Activated naive CD4-positive, alpha-beta T cell treated with anti-CD3 and anti-CD28 coated beads for 36 hours (primary cell): ENCODE measurements at places on chromosomes 2 and 18.

DNA sequence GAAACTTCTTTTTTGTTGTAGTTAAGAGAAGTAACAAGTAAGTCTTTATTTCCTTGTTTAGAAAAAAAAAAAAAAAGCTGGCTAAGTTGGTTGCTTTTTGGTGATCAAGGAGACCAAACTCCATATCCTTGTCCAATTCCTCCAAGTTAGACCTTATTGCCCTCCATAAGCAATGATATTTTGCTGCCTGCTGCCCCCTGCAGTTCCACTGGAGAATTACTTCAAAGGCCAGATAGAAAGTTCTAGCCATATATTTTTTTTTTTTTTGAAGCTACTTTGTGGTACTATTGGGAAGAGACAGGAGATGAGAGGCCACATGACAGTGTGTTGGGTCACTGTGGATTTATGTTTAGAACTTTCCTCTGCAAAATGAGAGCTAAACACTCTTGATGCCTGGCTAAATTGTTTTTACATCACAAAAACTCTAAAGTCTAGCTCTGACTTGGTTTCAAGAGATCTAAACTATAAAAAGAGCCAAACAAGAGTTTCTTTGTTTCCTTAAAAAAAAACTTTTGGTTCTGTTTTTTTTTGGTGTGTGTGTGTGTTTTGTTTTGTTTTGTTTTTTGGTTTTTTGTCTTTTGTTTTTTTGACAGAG lies 80.7 kb upstream of the RASGRP3 start:
- peak; percentile 74 for DNase-seq

- DNase-seq, result peak; percentile 37
Observed at GRCh38 chr18:13003466-13003896, 12.3 kb downstream of the CEP192 start.

DNA sequence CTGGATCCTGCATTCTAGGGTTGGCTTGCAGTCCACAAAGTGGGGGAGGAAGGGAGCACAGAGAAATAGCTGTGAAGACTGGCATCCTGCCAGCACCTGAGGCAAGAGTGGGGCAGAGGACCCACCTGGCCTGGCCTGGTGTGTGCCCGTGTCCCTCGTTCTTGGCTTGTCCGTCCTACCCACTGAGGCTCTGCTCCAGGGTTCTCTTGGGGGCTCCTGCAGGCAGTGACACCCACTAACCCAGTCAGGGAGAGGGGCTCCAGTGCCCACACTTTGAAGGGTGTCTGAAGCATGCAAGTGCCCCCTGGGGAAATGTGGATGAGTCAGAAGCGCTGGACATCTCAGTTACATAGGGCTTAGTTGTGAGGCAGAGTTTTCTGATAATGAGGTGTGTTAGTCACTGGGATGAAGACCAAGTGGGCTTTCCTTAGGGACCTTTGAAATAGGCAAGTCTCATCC lies 79.4 kb downstream of the SLC4A3 start:
- DNase-seq, result no peak

DNA sequence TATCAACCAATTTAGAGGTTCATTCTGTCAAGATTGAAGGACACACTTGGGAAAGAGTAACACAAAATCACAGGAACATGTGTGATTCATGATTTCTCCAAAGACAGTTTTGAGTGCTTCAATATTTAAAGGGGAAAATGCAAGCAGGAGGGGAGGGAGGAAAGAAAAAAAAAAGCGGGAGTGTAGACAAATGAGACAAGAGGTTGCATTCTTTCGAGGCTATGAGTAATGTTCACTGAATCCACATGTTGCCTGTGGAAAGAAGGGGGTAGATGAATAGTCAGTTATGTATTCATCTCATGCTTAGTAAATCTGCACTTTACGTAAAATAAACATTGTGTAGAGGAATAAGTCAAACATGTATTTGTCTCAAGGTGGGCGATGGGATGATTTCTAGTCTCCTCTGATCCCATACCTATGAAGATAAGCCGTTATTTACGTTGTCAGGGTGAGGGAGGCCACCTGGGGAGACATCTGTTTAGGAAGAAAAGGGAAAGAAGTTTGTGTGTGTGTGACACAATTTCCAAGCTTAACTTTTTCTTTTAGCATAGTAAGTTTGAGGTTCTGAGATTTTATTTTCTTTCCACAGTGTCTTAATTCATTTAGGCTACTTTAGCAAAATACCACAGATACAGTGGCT lies 211.0 kb upstream of the ZC3H15 start:
- DNase-seq, result no peak

GRCh38 chr2:139045524-139045923 lies 265.3 kb upstream of the NXPH2 start:
- DNase-seq, result no peak

- peak; percentile 80 for DNase-seq
Observed at GRCh38 chr2:69642709-69643601, 584 bp downstream of the AAK1 start.

GRCh38 chr2:73007991-73008765 lies 63.3 kb downstream of the SFXN5 start:
- no peak for DNase-seq

DNA sequence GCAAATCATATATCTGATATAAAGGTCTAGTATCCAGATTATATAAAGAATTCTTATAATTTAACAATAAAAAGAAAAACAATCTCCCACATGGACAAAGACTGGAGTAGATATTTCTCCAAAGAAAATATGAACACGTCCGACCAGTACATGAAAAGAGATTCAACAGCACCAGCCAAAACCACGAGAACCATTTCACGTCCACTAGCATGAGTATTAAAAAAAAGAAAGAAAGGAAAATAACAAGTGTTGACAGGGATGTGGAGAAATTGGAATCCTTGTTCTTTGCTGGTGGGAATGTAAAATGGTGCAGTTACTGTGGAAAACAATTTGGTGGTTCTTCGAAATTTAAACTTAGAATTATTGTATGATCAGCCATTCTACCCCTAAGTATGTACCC lies 432.7 kb upstream of the TRIB2 start:
- no peak for DNase-seq

DNA sequence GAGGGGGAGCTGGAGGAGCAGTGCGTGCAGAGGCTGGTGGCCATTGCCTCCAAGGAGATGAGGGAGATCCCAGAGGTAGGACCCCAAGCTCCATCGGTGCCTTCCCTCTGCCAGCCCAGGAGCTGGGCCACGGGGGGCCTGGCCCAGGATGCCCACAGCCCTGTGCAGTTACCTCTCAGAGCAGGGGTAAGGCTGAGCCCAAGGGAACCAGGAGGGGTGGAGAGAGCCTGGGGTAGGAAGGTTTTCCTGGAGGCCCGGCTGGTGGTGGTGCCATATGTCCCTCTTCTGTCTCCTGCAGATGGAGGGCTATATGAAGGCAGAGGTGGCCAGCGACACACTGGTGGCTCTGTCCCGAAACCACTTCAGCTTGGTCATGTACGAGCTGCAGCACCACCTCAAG lies 11.4 kb downstream of the MROH2A start:
- DNase-seq, result no peak

DNA sequence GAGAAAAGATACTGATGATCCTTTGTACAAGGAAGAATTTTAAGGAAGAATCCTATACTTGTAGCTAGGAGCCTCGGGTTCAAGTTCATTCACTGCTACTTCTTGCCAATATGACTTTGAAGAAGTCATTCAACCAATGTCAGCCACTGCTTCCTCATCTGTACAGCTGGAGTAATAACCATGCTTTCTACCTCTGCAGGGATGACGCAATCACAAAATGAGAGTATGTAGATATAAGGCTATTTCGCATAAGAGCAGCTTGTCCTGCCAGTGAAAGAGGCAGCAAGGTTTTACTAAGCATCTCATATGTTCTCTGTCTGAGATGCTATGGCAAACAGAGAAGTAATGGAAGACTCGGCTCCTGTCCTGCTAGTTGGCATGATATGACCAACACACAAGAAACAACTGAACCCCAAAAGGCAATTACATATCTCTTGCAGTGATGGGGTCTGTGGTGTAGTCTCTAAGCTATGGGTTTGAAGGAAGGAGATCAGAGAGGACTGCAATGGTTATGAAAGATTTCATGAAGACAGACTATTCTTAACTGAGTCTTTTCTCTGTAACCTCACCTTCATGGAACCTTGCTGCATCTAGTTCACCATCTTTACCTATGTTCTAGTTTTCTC lies 9.2 kb downstream of the AAK1 start:
- no peak for DNase-seq

GRCh38 chr18:73235491-73235890 lies 367.7 kb upstream of the NETO1 start:
- no peak for DNase-seq

- no peak for DNase-seq
Observed at GRCh38 chr2:117979911-117980701, 33.8 kb downstream of the CCDC93 start.

DNA sequence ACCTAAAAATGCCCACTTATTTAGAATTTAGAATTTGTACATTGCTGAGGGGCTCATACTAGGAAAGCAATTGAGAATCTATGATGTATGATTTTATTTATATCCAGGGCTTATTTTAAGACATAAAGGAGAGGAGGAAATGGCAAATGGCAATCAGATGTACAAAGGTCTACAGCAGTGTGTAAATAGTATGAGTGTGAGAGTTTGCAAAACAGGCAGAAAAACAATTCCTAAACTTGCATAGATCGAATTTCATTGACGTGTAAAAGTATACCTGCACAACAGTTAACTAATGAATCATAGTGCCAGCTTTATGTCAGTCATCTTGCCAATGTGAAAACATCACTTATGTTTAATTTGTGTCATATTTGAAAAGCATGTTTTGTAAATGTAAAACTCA lies 718.7 kb upstream of the GCFC2 start:
- no peak for DNase-seq

DNA sequence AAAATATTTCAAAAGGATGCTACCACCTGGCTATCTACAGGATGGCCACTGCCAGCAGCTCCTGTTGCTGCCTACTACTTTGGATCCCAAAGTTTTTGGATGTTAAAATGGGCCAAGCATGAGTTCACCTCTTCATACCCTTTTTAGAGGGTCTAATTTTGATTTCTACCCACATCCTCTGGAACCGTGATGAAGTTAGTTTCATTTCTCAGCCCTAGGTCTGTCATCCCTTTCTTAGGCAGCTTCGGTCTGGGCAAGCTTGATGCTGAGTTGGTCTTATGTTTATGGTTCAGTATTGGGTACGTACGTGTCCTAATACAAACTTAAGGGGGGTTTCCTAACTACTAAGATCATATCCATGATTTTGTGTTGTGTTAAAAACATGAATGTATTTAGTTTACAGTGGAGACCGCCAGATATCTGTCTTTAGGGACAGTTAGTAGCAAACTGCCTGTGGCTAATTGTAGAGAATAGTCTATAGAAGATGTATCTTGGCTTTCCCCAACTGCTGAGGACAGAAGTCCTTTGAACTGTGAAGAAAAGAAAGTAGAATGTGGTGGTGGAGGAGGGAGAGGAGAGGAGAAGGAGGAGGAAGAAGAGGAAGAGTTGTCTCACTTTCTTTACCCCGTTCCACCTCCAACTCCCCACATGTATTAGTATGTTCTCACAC lies 184.9 kb downstream of the UBE2E3 start:
- DNase-seq, result peak; percentile 36

DNA sequence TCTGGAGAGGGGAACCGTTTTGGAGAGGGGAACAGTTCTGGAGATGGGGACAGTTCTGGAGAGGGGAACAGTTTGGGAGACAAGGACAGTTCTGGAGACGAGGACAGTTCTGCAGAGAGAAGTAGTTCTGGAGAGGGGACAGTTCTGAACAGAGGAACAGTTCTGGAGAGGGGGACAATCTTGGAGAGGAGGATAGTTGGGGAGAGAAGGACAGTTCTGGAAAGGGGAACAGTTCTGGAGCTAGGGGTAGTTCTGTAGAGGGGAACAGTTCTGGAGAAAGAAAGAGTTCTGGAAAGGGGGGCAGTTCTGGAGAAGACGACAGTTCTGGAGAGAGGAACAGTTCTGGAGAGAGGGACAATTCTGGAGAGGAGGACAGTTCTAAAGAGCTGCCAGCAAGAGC lies 745.9 kb downstream of the GALR1 start:
- no peak for DNase-seq

- DNase-seq, result no peak
Observed at GRCh38 chr2:225465827-225466226, 66.3 kb downstream of the NYAP2 start.

GRCh38 chr2:120814352-120814751 lies 78.7 kb downstream of the GLI2 start:
- no peak for DNase-seq

- no peak for DNase-seq
Observed at GRCh38 chr2:70181363-70181956, 9.4 kb downstream of the C2orf42 start.

DNA sequence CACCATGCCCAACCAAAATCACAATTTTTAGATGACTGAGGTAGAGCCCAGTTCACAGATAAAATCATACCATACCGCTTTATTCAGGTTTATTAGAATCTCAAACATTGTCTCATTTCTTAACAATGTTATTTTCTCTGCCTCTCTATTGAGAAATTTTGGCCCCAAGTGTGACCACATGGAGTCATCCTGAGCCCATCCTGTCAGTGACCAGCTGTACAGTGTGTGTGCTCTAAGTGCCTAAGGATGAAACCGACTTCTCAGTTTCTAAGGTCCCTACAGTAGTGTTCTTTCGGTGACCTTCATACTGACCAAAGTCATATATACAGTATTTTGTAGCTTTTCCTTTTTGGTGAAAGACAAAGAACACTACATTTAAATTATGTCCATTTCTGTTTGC lies 123.7 kb upstream of the MSTN start:
- no peak for DNase-seq

GRCh38 chr2:27890924-27891672 lies 569 bp downstream of the BABAM2 start:
- DNase-seq, result peak; percentile 94

- no peak for DNase-seq
Observed at GRCh38 chr2:66587216-66587615, 152.3 kb downstream of the MEIS1 start.

DNA sequence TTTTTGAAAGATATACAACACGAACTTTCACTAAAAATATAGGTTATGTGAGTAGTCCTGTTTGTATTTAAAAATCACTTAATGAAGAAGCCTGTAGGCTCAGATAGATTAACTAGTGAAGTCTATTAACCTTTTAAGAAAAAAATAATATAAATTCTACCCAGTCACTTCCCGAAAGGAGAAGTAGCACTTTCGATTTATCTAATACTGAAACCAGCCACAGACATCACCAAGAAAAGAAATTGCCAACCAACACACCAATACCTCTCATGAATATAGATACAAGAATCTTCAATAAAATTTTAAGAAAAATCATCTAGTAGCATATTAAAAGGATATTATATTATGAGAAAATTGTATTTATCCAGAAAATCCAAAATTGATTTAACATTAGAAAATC lies 160.5 kb downstream of the GALNT13 start:
- DNase-seq, result no peak

DNA sequence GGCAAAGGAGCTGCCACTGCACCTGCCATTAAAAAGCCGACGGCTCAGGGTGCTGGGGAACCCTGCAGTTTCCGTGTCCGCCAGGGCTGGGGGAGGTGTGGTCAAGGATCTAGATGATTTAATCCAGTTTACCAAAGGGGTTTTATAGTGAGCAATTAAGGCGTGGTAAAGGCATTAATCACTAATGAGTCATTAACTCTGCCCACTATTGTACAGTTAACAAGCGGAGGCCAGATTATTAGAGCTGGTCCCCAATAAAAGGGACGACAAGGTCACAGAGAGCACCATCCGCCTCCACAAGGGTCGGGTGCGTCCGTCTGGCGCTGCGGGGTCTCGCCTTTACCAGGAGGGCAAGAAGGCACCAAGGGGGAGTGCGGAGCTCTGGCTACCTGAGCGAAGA lies 9.6 kb downstream of the RAX start:
- no peak for DNase-seq
